ENCODE measurements at places on chromosomes 12 and 14.

- DNase-seq = no peak
These were observed 6.5 kb upstream of the LGALS3 start for GRCh38 chr14:55122440-55122986.

- no peak for DNase-seq
These were observed 25.1 kb upstream of the BTBD6 start for GRCh38 chr14:105223260-105223659.

- no peak for DNase-seq
These were observed 42.0 kb downstream of the RIN3 start for GRCh38 chr14:92555465-92556111.

DNA sequence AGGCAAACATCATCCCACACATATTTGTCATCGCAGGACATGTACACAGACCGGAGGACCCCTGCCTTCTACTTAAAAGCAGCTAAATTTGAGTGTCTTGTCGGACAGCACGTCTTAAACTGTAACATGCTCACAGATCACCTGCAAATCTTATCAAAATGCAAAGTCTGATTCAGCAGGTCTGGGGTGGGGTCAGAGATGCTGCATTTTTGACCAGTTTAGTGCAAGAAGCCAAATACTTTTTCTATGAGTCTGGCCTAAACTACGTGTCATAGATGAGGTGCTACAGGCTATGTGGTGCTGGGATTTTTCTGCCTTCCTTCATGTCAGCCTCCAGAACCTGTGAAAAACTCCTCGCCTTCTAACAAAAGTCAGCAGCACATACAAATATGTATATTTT, 178.8 kb upstream of the LHX5 start:
- DNase-seq = no peak

DNA sequence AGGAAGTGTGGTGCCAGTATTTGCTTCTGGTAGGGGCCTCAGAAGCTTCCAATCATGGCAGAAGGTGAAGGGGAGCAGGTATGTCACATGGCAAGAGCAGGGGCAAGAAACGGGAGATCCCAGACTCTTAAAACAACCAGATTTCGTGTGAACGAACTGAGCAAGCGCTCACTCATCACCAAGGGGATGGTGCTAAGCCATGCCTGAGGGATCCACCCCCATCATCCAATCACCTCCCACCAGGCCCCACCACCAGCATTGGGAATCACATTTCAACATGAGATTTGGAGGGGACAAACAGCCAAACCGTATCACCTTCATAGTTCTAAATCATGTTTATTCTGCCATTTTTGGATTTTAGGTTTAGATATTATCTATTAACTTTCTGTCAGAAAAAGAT, 140.9 kb downstream of the TGFB3 start:
- no peak for DNase-seq

- no peak for DNase-seq
These were observed 188.4 kb downstream of the NRXN3 start for GRCh38 chr14:78358591-78358990.

DNA sequence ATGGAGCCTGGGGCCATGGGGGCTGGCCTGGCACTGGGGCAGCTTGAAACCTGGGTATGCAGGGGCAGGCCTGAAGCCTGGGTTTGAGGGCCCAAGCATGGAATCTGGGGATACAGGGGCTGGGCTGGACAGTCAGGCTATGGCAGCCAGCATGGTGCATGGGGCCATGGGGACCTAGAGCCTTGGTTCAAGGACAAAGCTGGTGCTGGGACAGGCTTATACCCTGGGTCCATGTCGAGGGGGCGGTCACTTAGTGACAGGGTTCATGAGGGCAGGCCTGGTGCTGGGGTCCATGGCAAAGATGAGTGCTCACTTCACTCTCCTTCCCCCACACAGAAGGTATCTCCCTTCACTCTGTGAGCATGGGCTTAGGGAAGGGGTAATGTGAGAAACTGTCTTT, 116.2 kb downstream of the BBS10 start:
- DNase-seq = no peak

DNA sequence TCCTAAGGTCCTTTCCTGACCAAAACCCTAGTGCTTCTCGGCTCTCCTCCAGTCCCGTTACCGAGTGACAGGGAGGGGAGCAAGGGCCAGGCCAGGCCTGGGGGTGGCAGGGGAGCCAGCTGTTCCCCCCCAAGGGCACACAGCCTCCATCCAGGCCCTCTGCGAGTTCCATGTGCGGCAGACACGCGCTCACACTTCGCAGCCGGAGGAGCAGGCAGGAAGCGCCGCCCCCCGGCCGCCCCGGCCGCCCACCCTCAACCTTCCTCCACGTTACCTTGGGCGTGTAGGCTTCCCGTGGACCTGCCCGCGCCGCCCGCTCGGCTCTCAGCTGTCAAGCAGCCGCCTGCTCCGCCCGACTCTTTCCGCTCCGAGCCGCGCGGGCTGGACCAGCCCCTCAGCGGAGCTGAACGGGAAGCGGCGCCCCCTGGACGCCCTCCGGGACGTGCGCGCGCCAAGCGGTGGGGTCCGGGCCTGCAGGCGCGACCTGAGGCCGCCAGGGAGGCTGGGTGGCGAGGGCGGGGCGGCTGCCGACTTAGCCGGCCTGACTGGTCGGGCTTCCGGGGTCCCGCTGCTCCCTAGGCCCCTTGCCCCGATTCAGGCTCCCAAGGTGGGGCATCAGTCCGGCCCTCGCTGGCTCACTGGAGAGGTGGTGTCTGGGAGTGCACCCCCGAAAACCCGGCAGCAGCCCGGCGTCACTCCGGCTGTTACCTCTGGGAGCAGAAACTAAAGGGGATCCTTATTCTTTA, at the start of gene CRACR2A:
Gene CRACR2A, minus strand, starts transcription at position 369 of the 746 bp plus-strand sequence. CDS start 56,110 bp downstream, outside the sequence.
- peak; percentile 76 for DNase-seq

DNA sequence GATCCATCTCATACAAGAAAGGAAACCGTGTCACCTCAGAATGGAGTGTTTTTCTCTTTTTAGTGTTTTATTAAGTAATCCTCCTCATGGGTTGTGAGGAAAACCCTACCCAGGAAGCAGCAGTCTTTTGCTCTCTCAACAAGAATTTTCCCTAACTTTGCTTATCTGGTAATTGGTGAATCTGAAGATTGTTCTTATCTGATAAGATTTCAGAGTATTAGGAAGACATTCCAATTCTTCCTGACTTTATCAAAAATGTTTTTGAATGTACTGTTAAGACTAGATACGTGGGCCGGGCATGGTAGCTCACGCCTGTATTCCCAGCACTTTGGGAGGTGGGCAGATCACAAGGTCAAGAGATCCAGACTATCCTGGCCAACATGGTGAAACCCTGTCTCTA, 86.0 kb downstream of the PHLDA1 start:
- no peak for DNase-seq

DNA sequence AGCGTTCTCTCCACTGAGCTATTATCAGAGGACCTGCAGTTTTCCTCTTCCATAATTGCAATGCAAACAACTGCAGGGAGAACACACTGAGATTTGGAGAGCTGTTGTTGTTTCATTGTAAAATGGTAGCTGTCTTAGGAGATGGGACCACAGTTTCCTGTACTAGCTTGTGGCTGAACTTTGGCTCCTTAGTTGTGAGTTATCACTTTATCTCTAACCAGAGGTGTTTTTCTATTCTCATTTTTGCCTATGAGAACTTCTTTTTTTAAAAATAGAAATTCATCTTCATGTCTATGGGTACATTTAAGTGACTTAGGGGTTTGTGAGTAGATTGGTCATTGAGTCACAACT, 216.5 kb downstream of the SLC38A4 start:
- no peak for DNase-seq

DNA sequence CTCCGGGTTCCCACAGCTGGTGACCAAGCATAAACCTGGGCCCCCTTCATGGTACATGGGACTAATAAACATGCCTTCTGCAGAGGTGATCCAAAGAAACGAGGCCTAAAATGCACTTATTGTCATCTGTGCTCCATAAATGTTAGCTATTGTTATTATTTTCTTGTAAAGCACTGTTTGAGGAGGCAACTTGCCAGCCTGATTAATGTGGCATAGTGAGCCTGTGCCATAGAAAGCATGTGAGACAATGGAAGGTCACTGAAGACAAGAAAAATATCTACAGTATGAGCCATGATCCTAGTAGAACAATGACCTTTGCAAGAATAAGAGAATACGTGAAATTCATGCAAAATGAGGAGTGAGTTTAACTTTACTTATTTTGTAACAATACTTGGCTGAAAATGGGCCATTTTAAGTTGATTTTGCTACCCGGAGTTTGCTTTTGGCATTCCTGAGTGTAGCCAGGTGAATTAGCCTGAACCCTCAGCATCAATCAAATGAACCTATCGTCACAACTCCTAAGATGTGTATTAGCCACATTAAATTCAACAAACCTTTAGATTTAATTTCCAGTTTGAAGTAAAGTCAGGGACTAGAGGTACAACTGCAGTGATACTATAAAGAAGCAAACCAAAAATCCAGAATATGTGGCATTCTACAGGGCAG, 52.2 kb downstream of the CPM start:
- no peak for DNase-seq

DNA sequence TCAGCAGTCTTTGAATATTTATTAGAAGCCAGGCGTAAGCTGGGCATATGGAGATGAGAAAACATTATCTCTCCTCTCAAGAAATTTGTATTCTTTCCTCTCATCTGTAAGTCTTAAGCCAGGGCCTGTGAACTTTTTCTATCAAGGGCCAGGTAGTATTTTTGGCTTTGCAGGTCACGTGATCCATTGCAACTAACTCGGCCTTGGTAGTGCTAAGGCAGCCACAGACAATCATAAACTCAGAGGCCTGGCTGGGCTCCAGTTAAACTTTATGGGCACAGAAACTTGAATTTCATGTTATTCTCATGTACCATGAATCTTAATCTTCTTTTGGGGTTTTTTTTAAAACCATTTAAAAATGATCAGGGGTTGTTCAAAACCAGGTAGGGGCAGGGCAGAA, 117.4 kb upstream of the PELI2 start:
- DNase-seq = no peak

DNA sequence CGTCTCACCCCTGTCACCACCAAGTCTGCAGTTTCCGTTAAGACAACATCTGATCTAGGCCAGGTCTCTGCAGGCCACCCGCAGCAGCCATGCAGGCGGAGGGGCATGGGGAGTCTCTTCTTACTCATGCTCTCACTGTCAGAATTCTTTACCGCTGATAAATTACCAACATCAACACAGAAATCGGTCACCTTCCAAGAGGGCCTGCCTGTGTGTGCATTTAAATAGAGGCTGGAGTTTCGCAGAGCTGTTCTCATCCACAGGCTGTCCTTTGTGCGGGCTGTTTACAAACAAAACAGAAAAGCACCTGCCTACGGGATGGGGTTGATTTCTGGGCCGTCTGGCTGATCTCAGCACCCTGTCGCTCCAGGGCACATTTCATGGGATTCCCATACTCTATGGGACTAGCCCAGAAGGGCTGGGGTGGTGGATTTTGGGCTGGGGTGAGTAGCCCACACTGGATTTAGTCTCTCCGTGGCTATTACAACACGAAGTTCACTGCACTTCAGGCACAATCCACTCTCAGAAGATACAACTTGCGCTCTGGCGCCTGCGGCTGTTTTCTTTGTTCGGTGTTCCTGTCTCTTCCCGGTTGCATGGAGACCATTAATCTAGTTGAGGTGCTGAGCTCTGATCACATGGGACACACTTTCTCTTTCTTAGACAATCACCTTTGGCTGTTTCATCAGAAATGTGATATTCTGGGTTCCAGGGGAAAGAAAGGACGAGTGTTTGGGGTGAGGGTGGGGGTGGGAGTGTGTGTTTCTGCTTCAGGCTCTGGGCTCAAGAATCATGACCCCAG, 331.1 kb downstream of the GLT1D1 start:
- DNase-seq = no peak

DNA sequence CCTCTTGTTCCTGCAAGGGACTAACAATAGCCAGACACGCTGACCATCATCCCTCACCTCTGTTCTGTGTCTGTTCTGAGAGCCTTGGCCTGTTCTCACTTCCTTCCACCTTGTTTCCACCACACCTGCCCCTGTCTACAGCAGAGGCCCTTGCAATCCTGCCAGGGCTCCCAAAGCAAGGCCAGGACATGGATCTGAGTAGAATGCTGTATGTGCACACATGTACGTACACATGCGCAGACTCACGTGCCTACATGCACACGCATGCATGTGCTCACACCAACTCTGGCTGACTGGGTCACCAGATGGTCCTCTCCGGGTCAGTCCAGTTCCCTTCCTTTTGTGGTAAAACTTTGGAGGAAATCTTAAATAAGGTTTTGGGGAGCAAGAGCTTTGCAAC, 133.0 kb upstream of the C14orf180 start:
- DNase-seq = no peak

GRCh38 chr12:50925342-50925651, 27.0 kb upstream of the HIGD1C start:
- DNase-seq = no peak

DNA sequence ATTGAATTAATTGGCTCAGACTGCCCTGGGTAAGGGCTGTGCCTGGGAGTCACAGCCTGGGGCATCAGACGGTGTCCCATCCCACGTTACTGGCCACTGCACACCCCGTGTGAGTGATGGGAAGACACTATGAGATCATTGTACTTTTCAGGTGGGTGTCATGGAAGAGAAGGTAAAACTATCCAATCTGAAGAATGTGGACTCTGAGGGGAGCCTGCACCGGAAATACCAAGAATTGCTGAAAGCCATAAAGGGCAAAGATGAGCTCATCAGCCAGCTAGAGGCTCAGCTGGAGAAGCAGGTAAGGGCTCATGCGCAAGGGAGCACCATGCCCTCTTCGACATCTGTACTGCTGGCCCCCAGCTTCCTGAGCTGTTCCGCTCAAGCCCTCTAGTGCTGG, 24.0 kb downstream of the PLEKHH1 start:
- no peak for DNase-seq

- DNase-seq = no peak
These were observed 38.6 kb downstream of the BCL11B start for GRCh38 chr14:99233222-99234035.

DNA sequence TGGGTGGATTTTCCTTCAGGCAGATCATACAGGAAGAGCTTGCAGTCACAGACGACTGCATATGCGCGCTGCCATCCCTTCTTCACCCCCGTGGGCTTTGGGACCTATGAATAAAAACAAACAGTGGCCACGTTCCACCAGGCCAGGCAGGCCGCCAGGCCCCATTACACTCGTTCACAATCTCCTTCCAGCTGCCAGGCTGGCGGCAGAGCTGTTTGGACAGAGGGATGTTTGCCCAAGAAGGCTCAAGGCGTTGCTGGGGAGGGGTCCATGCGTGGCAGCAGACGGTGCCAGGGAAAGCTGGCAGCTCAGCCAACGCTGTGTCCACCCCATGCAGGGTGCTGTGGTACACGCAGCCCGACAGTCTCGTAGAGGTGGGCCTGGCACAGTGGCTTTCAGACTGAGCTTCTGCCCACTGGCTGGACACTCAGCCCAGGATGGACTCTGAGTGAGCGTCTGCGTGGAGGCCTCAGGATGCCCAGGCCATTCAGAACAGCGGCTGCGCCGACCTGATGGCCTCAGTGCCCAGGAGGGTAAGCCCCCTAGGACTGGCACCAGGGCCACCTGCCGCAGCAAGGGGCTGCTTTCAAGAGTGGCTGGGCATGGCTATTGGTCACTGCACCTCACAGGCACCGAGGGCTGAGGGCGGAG, 27.5 kb downstream of the AMN start:
- DNase-seq = no peak
